Renal cortex interstitium (tissue), 15 donors: ENCODE measurements at places on chromosomes 5 and 9.

DNA sequence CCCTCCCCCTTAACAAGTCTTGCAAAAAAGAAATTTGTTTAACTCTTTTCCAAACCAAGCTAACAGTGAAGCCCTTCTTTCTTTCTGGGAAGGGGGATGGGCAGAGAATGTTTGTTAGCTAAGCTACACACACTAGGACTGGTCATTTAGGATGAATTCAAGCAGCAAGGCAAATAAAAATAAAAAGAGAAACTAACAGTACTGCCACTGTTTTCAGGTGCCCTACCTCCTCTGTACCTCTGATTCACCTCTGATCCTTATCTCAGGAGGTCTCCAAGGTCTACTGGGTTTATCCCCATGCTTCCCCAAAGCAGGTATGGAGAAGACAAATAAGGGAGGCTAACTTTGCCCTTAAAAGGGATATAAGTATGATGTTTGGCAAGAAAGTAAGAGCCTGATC, 52.9 kb downstream of the ELL2 start:
- no peak for DNase-seq

GRCh38 chr5:150582241-150583109, 58.0 kb upstream of the SYNPO start:
- DNase-seq, result peak; percentile 65

DNA sequence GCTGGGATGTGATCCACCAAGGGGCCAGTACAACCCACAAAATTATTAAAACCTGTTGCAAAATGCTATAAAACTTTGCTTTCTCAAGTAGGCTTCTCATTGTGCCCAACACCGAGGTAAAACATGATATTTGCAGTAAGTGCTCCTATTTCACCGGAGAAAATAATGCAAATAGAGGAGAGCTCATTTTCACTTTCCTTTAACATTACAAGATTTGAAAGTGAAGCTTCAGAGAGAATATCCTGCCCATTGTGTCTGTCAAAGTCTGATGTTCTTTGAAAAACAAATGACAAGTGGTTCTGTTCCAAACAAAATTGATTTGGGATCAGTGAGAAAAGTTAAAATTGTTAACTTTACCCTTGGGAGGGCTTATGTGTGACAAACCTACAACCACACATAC, 287.1 kb downstream of the KCNN2 start:
- DNase-seq, result no peak

GRCh38 chr5:138448481-138449398, 9.9 kb downstream of the REEP2 start:
- DNase-seq, result no peak

DNA sequence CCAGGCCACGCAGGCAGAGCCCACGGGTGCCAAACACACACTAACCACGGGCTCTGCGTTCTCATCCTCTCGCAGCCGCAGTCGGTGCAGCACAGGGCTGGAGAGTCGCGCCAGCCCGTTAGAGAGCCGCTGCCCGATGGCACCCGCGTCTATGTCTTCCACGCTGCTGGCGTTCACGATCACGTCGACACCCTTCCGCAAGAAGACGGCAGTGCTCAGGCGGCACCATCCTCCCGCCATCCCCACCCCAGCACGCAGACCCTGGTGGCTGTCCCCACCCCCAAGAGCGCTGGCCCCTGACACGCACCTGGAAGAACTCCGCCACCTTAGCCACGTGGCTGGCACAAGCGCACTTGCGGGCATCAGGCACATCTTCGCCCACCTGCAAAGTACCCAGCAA, 6.0 kb downstream of the DBN1 start:
- no peak for DNase-seq

- no peak for DNase-seq
These were observed 6.4 kb downstream of the MRPL41 start for GRCh38 chr9:137558127-137558526.

GRCh38 chr5:72108202-72109061, 1.2 kb downstream of the MAP1B start:
- DNase-seq, result peak; percentile 59

- no peak for DNase-seq
These were observed 145.9 kb downstream of the CARTPT start for GRCh38 chr5:71864730-71865601.

- DNase-seq, result no peak
These were observed 37.7 kb upstream of the NSMF start for GRCh38 chr9:137496601-137497375.

- no peak for DNase-seq
These were observed 100.9 kb downstream of the MRPL36 start for GRCh38 chr5:1698589-1699316.

DNA sequence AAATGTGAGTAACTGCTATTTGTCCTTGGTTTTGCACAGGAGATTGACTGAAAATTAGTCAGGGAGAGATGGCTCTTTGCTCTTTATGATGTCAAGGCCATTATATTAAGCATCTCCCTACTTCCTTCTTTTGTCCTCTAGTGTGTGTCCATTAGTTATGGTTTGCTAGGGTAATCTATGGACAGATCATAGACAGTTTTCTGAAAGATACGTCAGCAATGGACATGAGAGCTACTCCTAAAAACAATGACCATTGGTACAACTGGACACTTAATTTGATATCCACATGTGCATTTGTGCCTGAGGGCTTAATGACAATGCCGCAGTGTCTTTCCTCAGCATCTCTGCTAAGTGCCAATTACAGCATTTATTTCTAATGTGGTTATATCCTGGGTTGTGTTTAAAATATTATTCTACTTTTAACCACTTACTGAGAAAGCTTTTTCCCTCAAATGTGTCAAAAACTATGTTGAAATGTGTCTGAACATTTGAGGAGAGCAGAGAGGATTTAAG, 218.2 kb upstream of the RFX3 start:
- no peak for DNase-seq

DNA sequence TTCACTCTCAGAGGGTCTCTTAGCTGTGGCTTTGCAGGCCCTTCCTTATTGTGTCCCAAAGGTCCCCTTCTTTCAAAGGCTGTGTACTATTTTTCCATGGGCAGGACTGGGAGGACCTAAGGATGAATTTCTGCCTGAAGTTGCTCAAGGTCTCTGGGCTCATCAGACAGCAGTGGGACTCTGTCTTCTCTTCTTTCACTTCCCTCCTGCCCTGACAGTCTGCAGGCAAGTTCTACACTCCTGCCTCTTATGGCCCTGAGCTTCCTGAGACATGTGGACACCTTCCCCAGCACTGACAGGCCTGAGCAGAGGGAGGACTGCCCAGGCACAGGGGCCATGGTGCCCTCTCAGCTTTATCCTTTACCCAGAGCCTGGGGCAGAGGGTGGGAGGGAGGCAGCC, 14.8 kb downstream of the ENHO start:
- no peak for DNase-seq

DNA sequence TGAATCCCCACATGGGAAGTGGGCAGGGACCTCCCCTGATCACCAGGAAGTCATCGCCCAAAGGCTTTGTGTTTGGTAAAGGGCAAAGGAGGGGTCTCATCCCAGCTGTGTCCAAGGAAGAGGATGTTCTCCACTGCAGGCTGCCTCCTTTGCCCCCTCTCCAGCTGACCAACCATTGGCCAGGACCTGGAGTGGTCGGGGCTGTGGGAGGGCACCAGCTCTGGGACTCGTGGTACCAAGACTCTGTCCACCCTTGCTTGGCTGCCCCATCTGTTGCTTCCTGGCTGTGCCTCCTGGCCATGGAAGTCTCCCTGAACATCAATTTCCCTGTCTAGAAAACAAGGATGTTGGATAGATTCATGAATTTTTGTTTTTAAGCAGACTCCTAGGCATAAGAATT, 34.1 kb downstream of the COL15A1 start:
- no peak for DNase-seq

DNA sequence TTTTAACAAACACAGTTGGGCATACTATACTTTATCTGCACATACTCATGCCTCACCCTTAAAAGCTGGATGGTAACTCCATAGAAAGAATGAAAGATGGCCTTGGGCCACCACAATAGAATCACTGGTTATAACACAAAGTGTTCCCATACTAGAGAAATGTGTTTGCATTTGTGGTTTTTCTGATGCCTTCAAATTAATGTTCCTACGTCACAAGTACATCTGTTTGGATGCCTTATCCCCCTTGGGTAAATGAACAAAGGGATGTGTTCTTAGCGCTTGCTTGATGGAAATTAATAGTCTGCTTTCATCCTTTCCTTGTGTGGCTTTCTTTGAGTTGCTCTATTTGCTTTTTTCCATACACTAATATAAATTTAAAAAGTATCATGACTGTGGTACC, 291.1 kb upstream of the PDE4D start:
- no peak for DNase-seq

DNA sequence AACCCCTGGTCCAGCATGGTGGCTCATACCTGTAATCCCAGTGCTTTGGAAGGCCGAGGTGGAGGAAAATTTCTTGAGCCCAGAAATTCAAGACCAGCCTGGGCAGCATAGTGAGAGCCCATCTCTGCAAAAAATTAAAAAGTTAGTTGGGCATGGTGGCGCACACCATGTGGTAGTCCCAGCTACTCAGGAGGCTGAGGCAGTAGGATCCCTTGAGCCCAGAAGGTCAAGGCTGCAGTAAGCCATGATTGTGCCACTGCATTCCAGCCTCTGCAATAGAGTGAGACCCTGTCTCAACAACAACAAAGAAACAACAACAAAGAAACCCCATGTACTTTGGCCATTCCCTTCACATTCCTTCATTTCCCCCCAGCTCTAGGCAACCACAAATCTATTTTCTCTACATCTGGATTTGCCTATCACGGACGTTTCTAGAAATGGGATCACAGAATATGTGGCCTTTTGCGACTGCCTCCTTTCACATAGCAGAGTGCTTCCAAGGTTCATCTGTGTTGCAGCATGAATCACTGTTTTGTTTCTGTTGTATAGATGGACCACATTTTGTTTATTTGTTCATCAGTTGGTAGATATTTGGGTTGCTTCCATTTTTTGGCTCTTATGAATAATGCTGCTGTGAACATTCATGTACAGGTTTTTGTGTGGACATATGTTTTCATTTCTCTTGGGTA, 17.9 kb downstream of the MIGA2 start:
- no peak for DNase-seq

DNA sequence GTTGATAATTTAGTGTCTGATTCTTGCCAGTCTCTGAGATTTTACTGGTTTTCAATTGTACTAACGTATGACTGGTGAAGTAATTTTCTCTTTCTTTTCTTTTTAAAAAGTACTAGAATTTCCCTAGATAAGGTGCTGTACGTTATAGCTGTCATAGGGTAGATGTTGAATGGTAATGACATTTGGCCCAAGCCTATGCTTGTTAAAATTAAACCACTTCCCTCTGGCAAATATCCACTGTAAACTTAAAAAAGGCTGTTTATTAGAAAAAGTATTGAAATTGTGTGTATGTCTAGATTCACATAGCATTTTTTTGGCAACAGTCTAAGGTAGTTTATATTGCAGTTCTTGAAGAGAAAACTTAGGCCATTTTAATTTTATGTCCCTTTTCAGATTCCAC, 97.6 kb downstream of the NNT start:
- DNase-seq, result no peak

DNA sequence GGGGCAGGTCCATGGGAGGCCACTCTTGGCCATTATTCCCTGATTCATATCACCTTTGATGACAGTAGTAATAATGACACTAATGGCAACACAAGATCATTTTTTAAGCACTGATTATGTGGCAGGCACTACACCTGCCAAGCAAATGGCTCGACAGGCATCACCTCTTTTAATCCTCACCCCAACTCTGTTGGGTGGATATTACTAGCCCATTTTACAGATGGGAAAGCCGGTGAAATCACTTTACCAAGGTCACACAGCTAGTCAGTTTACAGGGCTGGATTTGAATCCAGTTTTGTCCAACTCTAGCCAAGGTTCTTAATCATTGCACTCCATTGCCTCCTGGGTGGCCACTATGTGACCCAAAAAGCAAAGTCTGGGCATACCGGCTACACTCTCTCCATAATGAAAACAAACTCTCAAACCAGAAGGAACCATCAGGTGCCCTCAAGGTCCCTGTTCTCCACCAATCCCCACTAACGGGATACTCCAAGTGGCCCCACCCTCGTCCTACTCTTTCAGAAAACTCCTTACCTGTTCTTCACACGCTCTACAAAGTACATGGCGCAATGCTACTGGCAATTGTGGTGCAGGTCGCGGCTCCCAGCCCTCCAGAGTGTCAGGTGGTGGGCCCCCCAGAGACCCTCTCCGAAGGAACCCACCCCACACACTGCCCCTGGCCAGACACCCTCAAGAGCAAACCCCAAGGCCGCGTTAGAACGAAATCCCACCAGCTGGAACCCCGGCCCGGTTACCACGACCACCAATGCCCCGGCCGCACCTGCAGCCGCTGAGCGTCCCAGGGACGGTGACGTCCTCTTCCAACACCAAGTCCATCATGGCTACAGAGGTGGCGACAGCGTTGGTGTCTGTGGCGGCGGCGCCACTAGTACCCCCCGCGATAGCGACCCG, 572 bp downstream of the CDK5RAP2 start:
- DNase-seq, result no peak

DNA sequence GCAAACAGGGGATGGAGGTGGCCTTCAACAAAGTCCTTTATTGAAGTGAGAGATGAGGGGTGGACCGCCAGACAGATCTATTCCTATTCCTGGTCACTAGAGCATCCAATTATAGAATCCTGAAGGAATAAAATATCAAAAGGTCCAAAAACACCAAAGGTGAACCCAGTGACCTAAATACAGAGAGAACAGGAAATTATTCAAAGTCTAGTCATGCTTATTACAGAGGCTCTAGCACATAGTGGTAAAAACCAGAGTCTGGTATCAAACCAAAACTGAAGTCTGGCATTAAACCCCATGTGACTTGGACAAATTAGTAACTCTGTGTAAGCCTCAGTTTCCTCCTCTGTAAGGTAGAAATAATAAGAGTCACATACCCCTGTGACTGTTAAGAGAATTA, 100.5 kb upstream of the SNX2 start:
- no peak for DNase-seq

- no peak for DNase-seq
These were observed 2.9 kb downstream of the SNX18 start for GRCh38 chr5:54520438-54520846.

DNA sequence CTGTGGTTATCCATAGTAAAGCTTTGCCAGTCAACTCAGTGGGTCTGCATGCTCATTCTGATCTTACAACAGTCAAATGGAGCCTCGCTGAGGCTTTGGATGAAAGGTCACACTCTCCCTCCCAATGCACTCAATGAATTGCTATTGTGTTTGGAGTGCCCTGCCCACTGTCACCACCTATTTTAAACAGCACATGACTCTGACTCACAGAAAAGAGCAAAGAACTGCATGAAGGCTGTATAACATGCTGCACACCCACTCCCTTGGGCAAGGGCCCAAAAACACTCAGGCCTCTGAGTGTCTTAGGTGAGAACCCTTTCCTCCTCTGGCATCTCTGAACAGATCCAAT, 118.7 kb upstream of the CCDC112 start:
- DNase-seq, result no peak

GRCh38 chr9:109360771-109361170, 39.9 kb upstream of the EPB41L4B start:
- no peak for DNase-seq

DNA sequence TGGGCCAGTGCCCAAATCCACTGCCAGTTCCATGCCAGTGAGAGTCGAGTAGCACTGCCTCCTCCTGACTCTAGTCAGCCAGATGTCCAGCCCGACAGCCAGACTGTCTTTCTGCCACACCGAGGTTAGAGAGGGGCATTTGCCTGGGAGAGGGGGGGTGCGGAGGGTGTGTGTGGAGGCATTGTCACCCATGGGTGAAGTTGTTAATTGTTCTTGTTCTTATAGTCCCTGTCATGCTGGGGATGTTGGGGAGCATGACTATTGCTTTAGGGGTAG, 1.1 kb downstream of the RGP1 start:
- no peak for DNase-seq

GRCh38 chr5:133222040-133222439, 170.2 kb downstream of the HSPA4 start:
- DNase-seq, result no peak

- no peak for DNase-seq
These were observed 46.8 kb upstream of the DAB2IP start for GRCh38 chr9:121604654-121605053.
